ENCODE measurements at places on chromosomes 16 and 17.

- no peak for DNase-seq
Observed at GRCh38 chr17:17445925-17446665, 30.7 kb upstream of the MED9 start.

DNA sequence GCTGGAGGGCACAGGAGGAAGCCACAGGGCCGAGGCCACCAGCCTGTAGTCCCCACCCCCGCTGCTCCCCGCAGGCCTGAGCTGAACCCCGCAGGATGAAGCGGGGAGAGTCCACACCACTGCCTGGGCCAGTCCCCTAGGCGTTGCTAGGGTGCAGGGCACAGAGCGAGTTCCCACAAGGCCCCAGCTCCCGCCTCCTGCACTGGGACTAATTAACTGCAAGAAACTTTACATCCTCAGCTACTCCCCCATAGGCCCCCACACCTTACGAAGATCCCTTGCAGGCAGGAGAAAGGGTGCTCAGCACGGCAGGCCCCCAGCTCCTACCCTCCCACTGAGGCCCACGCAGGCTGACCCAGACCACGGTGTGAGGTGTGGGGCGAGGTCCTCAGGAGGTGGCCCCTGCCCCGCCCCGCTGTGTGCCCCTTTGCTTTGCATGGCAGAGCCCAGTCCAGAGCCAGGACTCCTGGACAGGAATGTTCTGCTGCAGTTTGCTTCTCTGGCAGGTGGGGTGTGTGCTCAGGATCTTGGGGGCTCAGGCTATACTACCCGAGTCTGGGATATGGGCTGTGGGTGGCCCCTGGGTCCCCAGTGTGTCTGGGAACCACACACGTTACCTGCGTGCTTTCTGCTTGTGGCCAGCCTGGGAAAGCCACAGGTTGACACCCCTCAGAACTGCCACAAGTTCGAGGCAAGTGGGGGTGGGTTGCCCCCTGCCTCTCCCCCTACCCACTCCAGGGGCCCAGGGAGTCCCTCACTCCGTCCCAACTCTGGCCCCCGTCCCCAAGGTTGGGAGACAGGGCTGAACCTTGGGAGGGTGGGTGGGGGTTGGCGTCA lies 1.2 kb downstream of the GNG13 start:
- DNase-seq: no peak

DNA sequence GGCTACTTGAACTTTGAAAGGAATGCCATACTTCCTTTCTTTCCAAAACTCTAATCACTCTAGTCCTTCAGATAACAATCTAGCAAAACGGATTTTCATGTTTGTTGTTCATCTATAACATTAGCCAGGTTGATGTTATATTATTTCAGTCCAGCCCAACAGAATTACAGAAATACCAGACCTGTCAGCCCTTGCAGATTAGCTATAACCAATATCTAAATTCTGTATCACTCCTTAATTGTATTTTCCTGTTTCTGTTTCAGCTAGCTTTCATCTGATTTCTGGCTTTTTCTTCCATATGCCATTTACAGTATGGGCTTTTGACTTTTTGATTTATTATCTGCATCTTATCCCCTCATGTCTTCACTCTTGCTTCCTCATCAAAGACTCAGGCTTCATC lies 479.8 kb upstream of the CDH8 start:
- no peak for DNase-seq

DNA sequence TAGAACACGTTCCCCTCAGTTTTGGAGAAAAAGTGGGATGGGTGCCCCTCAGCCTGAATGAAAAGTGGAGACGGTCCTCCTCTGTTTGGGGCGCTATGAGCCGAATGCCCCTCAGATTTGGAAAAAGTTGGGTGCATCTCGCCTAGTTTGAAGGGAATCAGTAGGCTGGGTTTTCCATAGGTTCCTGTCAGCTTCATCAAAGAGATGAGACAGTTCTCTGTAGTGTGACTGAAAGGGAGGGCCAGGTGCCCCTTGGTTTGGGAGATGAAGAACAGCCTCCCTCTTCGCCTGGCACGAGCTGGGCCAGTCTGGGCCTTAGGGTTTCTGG lies 742 bp upstream of the SLC9A5 start:
- DNase-seq: peak; percentile 28

GRCh38 chr17:4576729-4577322 lies 7.5 kb upstream of the SMTNL2 start:
- DNase-seq: no peak

Measured in SW 1271 (cell line).